ENCODE measurements at places on chromosomes 13 and 19. TPM values are rescaled to one million over a fixed set of nuclear protein-coding genes. Genes with fewer than 3 reads are reported as not detected.

- no peak for DNase-seq
These were observed 89.4 kb downstream of the KCTD12 start for GRCh38 chr13:76796851-76797250.

The RFPL4A gene
- 0.14 TPM for total RNA-seq

The PSG3 gene
- not detected for total RNA-seq

- peak; percentile 59 for DNase-seq
These were observed 27.5 kb downstream of the DPRX start for GRCh38 chr19:53659292-53659691.

- DNase-seq: no peak
These were observed 1.2 kb downstream of the INAFM1 start for GRCh38 chr19:47275791-47276461.

The HRC gene
- not detected for total RNA-seq

GRCh38 chr19:15128162-15128770 is 21.1 kb downstream of the SYDE1 start:
- no peak for DNase-seq

DNA sequence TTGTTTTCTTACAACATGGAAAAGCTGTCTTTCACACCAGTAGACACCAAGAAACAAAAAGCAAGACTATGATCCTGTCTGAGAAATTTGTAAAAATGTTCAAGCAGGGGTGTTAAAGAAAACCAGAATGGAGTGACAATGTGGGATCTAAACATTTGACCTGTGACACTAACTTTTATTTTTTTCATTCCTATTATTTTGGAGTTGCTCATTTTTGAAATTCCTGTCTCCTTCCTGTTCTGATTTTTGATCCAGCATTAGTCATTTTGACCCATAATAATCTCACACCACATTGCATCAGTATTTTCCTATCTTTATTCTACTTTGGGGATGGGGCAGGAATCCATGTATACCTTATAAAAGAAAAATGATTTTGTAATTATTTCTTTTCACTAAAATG is 164.2 kb downstream of the DLEU7 start:
- DNase-seq: no peak

The MEF2B gene
- not detected for total RNA-seq

The COL5A3 gene
- 0.23 TPM for total RNA-seq

GRCh38 chr13:42047561-42048341 is 697 bp upstream of the DGKH start:
- peak; percentile 67 for DNase-seq

DNA sequence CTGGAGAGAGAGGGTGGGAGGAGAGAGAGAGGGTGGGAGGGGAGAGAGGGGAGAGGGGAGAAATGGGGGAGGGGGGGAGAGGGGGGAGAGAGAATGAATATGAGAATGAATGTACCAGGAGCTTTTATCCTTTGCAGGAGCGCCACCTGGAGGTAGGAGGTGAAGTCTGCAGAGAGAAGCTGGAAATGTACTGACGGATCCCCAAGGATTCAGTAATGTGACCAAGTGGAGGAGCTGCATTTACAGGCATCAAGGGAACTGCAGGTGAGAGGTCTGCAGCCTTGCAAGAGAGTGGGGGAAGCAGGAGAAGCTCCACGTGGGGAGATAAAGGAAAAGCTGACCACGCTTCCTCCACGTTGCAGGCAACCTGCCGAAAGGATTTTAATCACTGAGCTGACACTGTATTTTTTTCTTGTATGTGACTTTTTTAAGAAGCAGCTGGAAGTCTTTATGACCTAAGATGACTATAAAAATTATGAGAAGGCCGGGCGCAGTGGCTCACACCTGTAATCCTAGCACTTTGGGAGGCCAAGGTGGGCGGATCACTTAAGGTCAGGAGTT is 33.7 kb downstream of the VSTM1 start:
- DNase-seq: peak; percentile 85

GRCh38 chr19:31930401-31930800 is 415.0 kb upstream of the ZNF507 start:
- DNase-seq: no peak

- DNase-seq: no peak
These were observed 514 bp upstream of the ARGLU1 start for GRCh38 chr13:106568299-106569003.

The SYT3 gene
- total RNA-seq: not detected

- DNase-seq: peak; percentile 65
These were observed 83.9 kb downstream of the GNG7 start for GRCh38 chr19:2618611-2619010.

GRCh38 chr13:101190337-101190736 is 226.0 kb downstream of the NALCN start:
- no peak for DNase-seq

DNA sequence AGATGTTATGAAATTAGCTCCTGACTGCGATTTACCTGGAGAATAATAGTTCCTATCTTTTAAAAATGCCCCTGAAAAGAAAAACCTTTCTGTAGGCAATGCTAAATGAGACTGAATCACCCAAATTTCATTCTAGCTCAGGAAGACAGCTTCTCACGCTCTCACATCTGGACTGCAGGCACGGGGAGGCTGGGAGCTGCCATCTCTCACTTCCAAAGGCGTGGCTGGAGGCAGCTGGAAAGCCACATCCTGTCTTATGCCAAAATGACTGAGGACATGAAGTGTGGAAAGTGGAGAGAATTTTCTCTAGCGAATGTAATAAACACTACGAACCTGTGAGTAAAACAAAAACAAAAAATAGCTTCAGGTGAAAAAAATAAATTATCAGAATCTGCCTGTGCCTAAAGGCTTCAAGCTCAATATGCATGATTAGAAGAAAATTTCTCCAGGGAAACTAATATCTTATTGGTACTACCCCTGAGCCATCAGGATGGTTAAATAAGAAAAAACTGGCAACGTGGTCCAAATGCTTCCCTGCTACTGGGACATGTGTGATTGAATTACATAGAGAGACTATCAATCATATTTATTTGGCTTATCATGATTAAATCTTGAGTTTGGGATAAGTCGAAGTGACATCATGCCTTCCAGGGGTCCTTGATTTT is 58.1 kb upstream of the UBL3 start:
- no peak for DNase-seq

The LILRA6 gene
- total RNA-seq: not detected

- DNase-seq: peak; percentile 5
These were observed 42.6 kb downstream of the ZNF527 start for GRCh38 chr19:37413313-37414084.

The RPS28 gene
- 278 TPM for total RNA-seq

DNA sequence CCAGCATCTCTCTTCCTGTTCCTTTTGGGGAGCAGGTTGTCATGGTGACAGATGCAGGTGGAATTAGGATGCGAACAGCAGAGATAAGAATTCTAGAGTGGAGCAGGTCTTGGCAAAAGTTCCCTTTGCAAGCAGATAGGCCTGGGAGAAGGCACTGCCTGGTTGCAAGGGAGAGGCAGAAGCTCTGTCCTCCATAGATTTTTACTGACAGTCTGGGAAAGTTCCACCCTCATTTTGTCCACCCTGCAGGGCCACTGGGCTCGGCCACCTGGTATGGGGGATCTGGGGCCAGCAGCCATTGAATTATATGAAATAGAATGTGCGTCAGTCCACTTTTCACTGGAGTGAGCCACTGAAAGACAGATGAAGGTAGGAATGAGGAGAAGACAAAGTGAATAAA is 141.7 kb downstream of the IER2 start:
- no peak for DNase-seq

DNA sequence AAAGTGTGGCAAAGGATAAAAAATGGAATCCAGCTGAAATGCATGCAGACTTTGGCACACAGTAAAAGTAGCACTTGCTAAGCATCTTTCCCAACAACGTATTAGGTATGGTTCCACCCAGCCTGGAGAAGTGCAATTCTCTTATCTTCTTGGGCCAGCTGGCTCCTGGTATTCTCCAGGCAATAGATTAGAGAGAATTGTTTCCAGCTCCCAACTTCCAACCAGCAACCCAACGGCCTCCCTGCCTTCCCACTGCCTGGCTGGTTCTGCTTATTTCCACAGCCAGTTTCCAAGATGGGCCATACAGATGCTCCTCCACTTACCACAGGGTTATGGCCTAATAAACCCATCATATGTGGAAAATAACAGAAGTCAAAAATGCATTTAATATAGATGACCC is 133.4 kb downstream of the OXGR1 start:
- no peak for DNase-seq
